Fibroblast of skin of right quadriceps (primary cell): ENCODE measurements at places on chromosomes 5 and 9.

DNA sequence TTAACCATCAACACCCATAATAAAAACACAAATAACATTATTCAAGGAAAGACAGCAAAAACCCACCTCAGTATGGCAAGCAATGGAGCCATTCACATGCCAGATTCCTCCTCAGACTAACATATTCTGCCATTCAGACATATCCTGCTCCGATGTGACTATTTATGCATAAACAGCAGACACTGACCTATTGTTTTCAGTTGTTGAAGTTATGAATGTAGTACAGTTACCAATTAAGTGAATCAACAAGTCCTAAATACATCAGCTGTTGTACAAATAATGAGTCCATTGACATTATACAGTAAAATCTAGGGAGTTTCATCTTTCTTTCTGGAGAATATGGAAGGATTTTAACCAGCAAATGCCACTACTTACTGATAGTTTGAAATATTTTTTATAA, 131.7 kb downstream of the DENND1A start:
- DNase-seq: no peak

DNA sequence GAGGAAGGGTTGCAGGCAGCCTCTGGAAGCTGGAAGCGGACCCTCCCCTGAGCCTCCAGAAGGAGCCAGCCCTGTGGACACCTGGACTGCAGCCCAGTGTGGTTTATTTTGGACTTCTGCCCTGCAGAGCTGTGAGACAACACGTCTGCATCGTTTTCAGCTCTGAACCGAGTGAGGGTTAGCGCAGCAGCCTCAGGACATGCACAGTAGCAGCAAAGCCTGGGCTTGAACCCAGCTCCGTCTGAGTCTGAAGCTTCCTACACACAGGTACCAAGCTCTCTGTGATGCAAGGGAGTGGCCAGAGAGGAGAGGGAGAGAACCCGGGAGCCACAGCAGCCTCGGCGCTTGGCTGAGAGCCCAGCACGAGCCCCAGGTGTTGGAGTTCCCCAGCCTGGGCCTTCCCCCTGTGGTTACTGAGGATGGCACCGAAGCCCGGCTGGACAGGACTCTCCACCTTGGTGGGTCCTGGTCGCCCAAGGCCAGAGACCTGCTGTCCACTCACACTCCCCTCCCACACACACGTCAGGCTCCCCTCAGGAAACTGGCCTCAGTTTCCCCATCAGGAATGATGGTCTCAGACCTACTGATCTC, 128.2 kb downstream of the OLFM1 start:
- DNase-seq: no peak

DNA sequence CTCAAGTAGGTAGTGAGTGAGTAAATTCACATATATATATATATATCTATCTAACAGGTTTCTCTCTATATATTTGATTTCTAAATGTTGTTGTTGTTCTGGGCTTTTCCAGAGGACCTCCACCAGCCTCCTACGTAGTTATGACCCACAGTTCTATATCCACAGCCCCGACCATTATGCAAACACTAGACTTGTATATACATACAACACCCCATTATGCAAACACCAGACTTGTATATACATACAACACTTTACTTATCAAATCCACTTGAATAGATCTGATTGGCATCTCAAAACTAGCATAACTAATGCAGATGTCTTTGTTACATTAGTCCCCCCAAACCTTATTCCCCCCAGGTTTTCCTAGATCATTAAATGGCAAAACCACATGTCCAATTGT, 108.7 kb downstream of the JAKMIP2 start:
- DNase-seq: no peak

GRCh38 chr5:2758632-2759031, 7.2 kb upstream of the IRX2 start:
- no peak for DNase-seq

GRCh38 chr9:137534256-137535119, 15.7 kb downstream of the PNPLA7 start:
- DNase-seq: peak; percentile 55
